ENCODE measurements at places on chromosomes 4 and X.

DNA sequence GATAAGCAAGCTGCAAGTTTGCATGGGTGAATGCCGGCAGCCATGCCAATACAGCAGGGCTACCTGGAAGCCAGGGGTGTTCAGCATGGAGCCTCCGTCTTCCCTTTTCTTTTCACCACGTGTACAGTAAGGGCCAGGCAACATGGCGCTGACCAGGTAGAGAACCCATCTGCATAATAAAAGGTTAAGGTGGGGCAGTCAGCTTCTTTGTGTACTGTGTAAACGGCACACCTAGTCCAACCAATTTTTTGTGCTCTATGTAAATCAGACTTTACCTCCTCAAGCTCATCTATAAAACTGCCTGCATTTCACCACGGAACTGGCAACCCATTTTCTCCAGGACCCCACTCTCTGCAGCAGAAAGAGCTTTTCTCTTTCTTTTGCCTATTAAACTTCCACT is 286.8 kb upstream of the VCX3A start:
- no peak for DNase-seq

DNA sequence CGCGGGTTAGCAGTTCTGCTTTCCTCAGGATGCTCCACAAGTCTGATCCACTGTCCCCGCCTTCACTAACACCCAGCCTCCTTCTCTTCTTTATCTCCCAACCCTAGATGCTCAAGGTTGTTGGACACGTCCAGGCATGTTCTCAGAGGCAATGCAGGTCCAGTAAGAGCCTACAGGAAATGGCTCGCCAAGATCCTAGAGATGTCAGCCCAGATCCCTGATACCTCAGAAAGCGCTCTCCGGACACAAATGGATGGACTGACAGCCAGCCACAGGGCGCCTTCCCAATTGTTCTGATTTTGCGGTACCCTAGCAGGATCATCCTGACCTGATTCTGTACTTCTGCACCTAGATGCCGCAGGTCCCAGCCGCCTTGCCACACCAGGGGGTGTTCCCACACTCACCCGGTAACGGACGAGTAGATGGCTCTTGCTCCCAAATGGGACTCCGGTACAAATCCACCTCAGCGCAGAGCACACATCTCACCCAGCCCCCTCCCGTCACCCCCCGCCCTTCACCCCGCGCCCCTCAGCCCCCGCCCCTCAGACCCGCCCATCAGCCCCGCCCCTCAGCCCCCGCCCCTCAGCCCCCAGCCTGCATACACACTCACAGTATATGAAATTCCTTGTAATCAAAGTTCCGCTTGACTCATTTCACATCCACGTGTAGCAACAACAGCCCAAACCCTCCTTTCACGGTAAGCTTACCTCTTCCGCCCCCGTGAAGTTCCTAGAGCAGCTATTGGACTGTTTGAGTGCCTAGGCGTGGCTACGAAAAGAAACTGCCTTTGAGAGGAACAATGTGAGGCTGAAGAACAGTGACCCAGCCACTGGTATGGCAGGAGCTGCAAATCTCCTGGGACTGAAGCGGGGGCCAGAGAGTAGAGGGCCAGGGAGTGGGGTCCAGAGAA is at the start of gene EDA2R:
Gene EDA2R (minus strand): TSS at position 488 of the 910 bp plus-strand sequence. CDS start 23,058 bp downstream, outside the sequence.
- no peak for DNase-seq

GRCh38 chr4:130288576-130288975 is 1192.6 kb downstream of the C4orf33 start:
- DNase-seq: no peak

DNA sequence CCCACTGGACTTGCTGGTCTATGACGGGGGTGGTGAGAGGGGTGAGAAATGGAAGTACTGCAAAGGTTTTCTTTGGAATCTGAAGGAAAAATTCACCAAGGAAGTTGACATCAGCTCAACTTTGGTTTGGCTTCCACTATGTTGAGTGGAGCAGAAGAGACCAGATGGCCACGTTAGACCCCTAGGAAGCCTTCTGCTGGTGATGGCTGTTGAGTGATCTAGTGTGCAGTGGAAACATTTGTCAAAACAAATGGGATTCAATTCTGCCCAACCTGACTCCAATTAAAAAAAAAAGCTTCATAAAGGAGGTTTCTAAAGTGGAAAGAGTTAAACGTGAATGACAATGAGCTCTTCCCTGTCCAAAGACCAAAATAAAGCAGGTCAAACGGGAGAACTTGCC is 25.7 kb downstream of the SEL1L3 start:
- DNase-seq: no peak

GRCh38 chrX:15973946-15974345 is 119.3 kb upstream of the AP1S2 start:
- peak; percentile 19 for DNase-seq

- DNase-seq: peak; percentile 30
These were observed 296.0 kb upstream of the HS3ST1 start for GRCh38 chr4:11724731-11725130.

All from NCI-H187 treated with DMSO at 0.1 percent for 48 hours (cell line).